OCI-M1 (cell line): ENCODE measurements at places on chromosomes 13 and 19.

DNA sequence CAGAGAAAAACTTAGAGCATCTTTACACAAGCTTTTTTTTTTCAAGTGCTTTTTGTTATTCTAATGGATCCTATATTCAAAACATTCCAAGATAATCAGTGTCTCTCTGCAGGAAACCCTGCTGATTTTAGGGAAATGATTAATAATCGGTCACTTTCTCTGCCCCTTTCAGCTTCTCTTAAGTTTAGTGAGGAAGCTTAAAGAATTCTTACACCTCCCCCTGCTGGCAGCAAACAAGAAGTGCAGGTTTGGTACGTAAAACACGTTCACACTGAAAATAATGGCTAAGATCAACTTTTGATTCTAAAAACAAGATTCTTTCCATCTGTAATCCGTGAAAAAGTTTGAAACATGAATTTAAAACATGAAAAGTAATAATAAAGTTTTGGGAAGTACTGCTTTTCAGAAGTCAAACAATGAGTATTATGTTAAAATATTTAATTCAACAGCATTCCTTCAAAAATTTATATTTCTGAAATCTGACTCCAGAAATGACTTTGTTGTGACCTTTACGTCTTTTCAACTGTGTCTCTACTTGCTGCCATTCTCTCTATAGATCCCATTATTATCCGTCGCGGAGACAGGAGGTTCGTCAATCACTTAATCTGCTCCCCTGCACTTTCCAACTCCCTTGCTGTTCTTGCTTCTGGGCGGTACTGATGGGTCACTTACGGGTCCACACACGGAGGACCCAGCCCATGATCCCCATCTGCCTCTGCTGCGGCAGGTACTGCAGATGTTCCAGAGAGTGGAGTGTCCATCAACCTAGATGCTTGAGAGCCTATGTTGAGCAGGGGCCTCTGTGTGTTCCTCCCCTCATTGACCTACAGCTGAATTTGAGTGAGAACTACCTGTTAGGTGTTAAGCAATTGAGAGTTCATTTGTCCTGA, 203.1 kb upstream of the EDNRB start:
- peak; percentile 84 for DNase-seq

DNA sequence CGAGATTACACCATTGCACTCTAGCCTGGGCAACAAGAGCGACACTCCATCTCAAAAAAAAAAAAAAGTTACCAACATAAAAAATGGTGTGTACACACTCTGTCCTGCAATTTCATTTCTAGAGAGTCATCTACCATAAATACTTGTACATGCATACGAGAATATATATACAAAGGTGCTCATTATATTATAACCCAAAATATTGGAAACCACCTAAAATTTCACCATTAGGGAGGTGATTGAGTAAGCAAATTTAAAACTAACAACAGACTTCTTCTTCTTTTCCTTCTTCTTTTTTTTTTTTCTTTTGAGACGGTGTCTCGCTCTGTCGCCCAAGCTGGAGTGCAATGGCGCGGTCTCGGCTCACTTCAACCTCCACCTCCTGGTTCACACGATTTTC, 7.4 kb upstream of the C5AR1 start:
- no peak for DNase-seq

DNA sequence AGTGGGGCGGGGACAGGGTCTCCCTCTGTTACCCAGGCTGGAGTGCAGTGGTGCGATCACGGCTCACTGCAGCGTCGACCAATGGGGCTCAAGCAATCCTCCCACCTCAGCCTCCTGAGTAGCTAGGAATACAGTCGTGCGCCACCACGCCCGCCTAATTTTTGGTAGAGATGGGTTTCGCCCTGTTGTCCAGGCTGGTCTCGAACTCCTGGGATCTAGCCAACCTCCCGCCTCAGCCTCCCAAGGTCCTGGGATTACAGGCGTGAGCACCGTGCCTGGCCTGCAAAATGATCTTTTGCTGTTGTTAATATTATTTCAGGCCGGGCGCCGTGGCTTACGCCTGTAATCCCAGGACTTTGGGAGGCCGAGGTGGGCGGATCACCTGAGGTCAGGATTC, 621 bp upstream of the TGDS start:
- DNase-seq = no peak

DNA sequence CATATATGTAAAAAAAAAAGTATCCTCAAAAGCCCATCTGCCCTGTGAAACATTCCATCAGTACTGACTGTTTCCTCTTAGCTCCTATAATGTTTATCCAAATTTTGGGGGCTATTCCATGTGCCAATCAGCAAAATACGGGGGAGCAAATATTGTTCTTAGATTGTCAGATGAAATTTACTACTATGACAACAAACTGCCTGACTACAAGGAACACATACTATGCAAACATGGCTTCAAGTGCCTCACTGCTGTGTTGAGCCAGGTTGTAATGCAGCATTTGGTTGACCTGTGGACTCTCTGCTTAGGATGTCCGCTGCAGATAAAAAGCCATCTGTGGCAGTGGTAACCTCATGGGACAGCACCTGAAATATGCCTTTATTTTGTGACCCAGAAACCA, 98.2 kb upstream of the SCEL start:
- no peak for DNase-seq

DNA sequence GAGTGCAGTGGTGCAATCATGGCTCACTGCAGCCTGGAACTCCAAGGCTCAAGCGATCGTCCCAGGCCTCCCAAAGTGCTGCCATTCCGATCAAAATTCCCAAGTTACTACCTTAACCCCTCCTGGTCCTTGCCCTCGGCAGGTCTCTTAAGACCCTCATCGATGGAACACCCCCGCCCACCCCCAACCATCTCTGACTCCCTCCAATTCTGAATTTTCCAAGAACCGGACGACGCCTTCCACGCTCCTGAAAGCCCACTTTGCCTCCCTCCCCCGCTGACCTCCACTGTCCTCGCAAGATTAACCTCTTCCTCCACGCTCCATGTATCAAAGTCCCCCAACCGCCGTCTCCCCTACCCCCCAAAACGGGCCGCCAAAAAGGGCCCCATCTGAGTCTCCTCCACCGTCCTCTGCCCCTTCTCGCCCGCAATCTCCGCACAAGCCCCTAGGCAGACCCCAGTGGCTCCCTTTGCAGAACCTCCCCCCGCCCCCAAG, 539 bp downstream of the DAPK3 start:
- no peak for DNase-seq

DNA sequence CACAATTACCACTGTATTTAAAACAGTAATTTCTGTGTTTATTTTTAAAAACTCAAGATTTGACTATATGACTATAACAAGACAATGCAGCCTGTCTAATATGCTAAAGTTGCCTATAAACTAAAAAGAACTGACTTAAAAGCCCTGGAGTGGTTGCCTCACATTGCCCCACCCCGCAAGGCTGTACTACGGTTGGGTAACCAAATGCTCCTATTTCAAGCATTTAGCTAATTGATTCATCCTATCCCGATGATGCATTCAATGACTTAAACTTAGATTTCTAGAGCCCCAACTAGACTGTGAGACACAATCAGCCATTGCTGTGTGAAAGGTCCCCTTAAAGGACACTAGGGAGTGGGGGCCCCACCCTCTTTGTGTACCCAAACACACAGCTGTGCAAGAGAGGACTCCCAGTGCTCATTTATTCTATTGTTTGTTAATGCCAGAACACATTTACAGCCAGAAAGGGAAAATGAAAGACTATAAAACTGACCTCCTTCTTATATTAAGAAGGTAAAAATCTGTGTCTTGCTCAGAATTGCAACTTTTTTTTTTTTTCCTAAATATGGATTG, 66.9 kb downstream of the MIPEP start:
- no peak for DNase-seq

DNA sequence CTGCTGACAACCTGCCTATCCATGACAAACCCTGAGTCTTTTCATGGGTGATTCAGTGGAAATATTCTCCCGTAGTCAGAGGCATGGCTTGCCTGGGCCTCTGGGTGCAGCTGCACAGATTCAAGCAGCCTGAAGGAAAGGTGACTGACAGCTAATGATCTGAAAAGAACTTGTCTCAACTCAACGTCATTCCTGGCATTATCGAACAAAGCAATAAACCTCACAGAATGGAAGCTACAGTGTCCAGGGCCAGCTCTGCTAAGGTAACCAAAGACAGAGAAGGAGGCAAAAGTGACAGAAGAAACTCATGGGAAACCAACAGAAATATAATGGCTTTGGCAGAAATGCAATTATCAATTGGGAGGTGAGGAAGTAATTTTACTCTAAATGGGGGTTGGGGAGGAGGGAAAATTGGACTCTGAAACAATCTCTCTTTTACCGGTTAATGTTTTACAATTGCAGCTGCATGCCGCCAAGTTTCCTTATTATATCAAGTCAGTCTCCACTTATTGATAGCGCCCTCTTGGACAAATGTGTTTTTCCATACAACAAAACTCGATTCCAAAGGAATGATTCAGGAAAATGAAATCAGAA, 12.9 kb downstream of the STARD13 start:
- no peak for DNase-seq

DNA sequence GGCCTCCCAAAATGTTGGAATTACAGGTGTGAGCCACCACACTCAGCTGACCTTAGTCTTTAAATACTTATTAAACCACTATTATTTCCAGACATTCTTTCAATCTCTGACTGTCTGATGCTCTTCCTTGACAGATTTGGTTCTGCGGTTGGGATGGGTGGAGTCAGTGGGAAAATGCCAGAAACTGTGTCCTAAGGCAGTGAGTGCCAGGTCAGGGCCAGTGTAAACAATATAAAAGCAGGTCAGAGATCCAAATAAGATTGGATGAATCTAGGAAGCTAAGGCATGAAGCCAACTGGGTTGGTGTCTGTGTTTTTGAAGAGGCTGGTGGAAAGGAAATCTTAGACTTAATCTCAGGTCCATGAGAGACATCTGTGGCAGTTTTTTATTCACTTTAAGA, 74.7 kb downstream of the KLF5 start:
- no peak for DNase-seq

GRCh38 chr19:7772752-7773291, 9.8 kb downstream of the CLEC4M start:
- DNase-seq = peak; percentile 72

GRCh38 chr13:73358606-73359095, 299.8 kb downstream of the KLF5 start:
- peak; percentile 81 for DNase-seq

- no peak for DNase-seq
Observed at GRCh38 chr13:60788156-60788829, 391.3 kb downstream of the TDRD3 start.

- DNase-seq = no peak
Observed at GRCh38 chr13:76630629-76631230, 255.5 kb downstream of the KCTD12 start.

GRCh38 chr19:41624515-41624914, 2.4 kb downstream of the CEACAM4 start:
- no peak for DNase-seq

GRCh38 chr13:83024955-83025594, 857.2 kb downstream of the SLITRK1 start:
- no peak for DNase-seq

DNA sequence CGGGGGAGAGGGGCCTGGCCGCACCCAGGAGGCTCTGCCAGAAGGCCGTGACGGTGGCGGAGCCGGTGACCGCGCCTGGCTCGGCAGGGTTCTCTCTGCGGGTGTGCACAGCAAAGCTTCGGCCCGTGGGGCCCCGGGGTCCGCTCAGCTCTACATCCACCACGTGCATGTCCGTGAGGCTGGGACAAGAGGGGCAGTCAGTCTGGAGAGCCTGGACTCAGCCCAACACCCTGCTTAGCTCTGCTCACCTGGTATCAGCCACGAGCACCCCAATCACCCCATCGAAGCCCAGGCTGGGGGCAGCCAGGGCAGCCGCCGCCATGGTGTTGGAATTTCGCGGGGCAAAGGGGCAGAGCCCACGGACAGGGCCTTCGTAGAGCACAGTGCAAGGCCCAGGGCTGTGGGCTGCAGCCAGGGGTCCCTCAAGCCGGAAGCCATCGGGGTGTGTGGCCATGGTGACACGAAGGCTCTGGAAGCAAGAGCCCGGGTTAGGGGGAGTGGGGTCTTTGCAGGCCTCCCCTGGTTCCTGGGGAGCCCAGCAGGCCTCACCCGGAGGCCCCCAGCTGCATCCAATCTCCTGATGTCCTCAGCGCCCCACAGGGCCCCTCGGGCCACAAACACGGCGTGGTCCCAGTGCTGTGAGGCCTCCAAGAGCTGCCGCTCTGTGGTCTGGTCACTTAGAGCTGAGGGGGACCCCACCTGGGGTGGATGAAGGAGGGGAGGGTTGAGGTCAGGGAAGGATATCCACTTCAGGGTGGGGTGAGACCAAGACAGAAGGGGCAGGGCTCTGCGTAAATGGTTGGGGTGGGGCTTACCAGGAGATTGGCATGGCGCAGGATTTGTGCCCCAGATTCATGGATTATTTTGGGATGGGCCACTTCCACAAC, 1.4 kb downstream of the ASPDH start:
- no peak for DNase-seq

GRCh38 chr19:12666265-12667048, at the start of the genes MAN2B1 and WDR83:
MAN2B1 (minus strand) TSS chr19:12666742; CDS start chr19:12666701, 41 bp downstream.
WDR83 (plus strand) TSS chr19:12666807; CDS start chr19:12669791, 2,984 bp downstream.
- peak; percentile 77 for DNase-seq

DNA sequence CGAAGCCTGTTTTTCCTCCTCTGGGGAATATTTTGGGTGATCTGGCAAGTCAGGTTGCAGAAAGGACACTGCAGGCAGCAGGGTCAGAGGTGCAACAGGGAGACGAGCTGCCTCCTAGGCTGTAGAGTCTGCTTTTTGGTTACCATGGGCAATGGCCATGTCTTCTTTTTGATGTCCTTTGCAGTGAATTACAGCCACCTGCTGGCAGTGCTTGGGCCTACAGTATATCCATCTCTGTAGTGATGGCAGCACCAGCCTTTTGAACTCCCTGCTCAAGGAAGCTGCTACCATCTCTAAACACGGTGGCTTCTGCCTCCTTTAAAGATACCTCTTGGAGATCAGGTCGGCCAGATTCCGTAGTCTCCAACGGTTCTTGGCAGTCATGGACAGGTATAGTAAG, 73.9 kb downstream of the WTIP start:
- DNase-seq = peak; percentile 18

DNA sequence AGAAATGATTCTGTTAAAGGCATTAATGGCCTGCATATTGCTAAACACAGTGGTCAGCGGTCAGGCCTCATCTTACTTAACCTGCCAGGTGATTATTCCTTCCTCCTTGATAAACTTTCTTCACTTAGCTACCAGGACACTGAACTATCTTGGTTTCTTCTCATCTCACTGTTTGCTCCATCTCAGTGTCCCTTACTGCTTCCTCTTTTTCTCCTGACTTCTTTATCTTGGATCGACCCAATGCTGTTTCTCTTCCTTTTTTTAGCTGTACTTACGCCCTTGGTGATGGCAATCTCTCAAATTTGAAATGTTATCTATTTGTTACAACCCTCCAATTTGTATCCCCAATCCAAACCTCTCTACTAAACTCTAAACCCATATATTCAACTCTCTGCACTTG, 7.8 kb upstream of the CLC start:
- DNase-seq = peak; percentile 80
